ENCODE measurements at places on chromosomes 4 and X.

- no peak for DNase-seq
Observed at GRCh38 chr4:54016504-54016903, 47.9 kb downstream of the CHIC2 start.

GRCh38 chrX:12089740-12090139 is 48.5 kb upstream of the FRMPD4 start:
- DNase-seq, result no peak

DNA sequence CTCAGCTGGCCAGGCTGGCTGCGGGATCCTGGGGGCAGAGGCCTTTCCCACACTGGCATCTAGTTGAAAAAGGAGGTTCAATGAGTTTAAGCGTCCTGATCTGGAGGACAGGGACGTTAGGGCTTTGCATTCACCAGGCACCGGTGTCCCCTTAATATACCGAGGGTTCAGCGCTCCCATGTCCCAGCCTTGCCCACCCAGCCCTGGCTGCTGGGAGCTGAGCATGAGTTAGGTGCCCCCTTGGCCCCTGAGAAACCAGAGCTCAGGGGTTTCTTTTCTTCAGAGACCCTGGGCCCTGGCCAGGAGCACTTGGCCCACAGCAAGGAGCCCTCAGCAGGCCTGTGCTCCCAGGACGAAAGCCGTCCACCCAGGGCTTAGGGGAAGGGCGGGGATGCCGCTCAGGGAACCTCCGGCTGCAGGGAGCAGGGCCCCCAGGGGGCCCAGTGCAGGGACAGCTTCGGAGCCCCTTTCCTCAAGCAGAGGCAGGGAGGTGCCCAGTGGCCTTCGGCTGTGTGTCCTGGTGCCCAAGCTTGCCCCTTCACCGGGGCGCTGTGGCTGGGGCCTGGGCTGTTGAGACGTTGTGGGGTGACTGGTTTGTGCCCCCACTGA is 20.9 kb upstream of the DUSP9 start:
- DNase-seq, result no peak

GRCh38 chr4:8050555-8051206 is 107.9 kb downstream of the ABLIM2 start:
- DNase-seq, result no peak

GRCh38 chrX:45424326-45424725 is 223.7 kb upstream of the DIPK2B start:
- DNase-seq, result no peak

DNA sequence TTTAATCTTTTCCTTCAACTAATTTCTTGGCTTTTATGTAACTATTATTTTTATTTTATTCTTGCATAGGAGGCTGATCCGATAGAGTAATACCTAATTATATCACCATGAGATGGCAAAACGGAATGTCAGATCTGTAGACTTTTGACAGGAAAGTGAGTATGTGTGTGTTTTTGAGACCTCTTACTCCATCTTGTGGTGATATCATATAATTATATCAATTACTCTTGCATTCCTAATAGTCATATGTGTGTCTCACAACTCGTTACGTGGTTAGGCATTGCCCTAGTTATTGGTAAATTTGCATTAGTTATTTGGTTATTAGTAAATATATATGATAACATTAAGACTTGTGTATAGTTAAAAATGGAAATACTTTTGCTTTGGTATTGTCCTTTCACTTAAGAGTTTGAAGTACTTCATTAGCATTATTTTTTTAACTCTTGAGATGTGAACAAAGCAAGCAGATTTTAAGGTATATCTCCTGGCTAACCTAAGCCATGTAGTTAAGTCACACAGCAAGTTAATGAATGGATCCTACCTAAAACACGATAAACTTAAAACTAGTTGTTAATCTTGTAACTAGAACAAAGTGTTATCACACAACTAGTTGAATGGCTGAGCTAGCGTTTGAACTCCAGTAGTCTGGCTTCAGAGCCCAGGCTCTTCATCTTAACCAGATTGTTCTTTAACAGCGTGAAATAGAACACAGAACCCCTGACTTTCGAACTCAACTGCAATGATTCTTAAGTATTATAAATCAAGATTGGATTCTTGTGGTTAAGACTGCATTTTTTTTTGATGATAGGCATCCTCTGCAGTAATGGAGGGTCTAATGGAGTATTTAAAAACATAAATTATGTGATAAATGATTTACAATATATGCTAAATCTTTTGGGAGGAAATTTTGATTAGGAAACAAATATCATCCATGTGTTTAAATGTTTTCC is 67.1 kb downstream of the PGRMC2 start:
- DNase-seq, result no peak

DNA sequence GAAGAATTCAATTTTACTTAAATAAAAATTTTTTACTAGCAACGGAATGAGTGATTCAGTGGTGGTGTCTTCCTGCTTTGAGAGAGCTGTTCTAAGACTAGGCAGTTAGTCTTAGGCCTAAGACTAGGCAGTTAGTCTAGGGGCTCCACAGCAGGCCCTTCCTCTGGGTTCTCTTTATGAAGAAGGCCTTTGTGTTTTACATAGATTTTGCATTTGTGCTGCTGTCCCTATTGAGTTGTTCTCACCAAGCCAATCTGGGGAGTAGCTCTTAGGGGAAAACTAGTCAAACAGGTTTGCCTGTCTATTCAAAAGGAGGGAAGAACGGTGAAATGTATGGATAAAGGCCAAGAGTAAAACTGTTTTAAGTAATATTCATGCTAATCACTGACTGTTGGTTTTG is 7.6 kb downstream of the UGT8 start:
- DNase-seq, result no peak
